Hypothalamus (tissue), 51 donors: ENCODE measurements at places on chromosomes 5 and 9.

GRCh38 chr9:98484162-98484561, 224.6 kb downstream of the GABBR2 start:
- DNase-seq: no peak

GRCh38 chr5:147552897-147553296, 43.0 kb upstream of the DPYSL3 start:
- no peak for DNase-seq

GRCh38 chr9:8713149-8713810, 913.7 kb upstream of the DMAC1 start:
- DNase-seq: no peak

DNA sequence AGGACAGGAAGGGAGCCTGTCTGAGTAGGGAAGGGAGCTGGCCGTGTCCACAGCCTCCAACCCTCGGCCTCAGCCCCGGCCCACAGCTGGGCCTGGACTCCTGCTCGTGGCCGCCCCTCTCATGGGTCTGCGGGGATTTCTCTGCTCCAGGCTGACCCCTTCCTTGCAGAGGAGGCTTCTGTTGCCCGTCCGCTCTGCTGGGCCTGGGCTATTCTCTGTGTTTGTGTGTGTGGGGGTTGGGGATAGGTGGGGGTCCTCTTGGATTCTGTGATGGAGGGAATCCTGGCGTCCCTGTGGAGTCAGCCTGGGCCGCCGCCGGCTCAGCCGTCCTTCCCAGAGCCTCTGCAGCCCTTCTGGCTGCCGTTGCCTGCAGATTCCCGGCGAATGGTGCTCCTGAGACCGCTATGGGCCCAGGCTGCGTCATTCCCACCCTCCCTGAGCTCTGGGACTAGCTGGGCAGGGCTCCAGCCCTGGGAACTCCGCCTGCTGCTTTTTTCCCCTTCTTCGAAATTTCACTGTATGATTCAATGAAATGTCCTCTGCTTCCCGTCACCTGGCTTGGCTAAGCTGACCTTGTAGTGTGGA, 64.2 kb downstream of the FGF18 start:
- peak; percentile 7 for DNase-seq

- DNase-seq: no peak
These were observed 286.8 kb downstream of the ARHGAP26 start for GRCh38 chr5:143056792-143057579.

- DNase-seq: no peak
These were observed 33.2 kb downstream of the MYO10 start for GRCh38 chr5:16902846-16903245.

DNA sequence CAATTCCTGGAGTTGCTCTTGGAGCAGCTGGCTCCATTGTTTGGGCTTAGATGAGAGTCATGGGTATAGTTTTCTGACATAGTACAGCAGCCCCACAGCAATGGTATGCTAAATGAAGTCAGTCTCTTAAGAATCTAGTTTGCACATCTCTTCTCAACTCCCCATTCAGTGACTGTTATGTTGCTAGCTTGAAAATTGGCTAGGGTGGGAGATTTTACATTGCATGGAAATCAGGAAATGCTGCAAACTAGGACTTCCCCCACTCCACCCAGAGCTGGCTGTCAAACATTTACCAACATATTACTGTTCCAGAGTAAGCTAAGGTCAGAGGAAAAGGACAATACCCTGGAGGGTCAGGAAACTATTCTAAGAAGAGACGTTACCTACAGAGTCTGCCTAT, 17.6 kb upstream of the FCHO2 start:
- DNase-seq: no peak

- no peak for DNase-seq
These were observed 24.3 kb upstream of the RASGRF2 start for GRCh38 chr5:80935811-80936385.

DNA sequence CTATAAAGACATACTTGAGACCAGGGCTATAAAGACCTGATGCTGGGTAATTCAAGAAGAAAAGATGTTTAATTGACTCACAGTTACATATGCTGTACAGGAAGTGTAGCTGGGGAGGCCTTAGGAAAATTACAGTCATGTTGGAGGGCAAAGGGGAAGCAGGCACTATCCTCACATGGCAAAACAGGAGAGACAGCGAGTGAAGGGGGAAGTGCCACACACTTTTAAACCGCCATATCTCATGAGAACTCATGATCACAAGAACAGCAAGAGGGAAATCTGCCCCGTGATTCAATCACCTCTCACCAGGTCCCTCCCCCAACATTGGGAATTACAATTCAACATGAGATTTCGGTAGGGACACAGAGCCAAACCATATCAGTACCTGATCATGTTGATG, 89.9 kb upstream of the ADAMTSL1 start:
- peak; percentile 0 for DNase-seq
